Sigmoid colon (tissue), 7 donors: ENCODE measurements at places on chromosomes 12 and 14. TPM values are rescaled to one million over a fixed set of nuclear protein-coding genes. Genes with fewer than 3 reads are reported as not detected.

PARPBP gene
- total RNA-seq = 2.3 TPM

FOXG1 gene
- not detected for total RNA-seq

ETV6 gene
- total RNA-seq = 15.7 TPM

IKZF4 gene
- 23.8 TPM for total RNA-seq

ATP23 gene
- total RNA-seq = 12.5 TPM

CLEC2A gene
- not detected for total RNA-seq
